ENCODE measurements at places on chromosomes 6 and 20.
A peak's percentile ranks its signal among the peaks of the same experiment; 100 is the strongest.

DNA sequence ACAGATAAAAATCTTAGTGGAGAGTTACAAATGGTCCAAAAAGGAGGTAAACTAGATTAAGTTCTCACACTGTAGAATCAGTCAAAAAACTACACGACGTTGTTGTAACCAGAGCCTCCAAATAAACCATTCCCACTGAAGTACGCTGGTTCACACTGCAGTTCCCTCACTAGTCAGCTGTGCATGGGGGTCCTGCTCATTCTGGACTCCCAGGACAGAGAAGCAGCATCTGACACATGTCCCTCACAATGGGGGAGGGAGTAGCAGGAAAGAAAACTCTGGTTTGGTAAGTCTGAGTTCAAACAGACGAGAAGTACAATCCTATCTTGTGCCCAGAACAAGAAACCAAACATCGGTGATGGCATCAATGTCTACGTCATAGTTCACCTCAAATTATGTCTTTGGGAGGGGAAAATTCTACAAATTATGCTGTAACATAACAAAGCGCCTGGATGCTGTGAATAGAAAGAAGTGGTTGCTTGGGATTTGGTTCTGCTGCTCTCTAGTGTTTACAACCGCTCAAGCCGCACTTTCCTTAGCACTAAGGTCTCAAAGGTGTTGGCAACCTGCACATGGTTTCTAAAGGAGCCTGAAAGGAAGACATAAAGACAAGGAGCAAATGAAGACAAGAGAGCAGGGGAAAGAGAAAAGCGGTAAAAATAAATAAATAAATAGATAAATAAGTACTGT, 208.0 kb downstream of the GMDS start:
- H3K4me3 ChIP-seq: no peak overlapping the region
- no peaks in the 10 kb centered on the region for H3K36me3 ChIP-seq
- H3K4me1 ChIP-seq: no peaks in the 10 kb centered on the region
- no peaks in the 10 kb centered on the region for H3K27me3 ChIP-seq
- H3K27ac ChIP-seq: no peak overlapping the region

DNA sequence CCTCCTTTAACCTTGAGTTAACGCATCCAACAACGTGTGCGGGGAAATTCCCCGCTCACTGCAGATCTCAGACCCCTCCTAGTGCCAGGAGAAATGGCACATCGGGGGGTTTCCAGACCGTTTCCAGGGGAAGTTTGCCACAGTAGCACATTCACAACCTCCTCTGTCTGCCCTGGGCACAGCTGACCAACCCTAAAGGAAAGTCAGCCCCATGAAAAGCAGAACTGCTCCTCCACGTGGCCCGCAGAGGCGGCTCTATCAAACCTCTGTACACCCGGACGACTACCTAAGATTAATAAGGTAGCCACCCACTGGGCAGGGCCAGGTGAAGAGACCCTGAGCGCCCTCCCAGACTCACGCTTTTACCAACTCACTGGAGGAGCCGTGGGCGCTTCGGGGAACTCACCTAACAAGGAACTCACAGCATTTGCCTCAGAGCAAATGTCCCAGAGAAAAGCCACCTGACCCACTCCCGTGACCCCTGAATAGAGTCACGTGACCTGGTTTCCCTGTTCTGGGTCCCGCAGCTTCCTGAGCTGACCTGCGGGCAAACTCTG, 93.1 kb downstream of the PRND start:
- no peaks in the 10 kb centered on the region for H3K27me3 ChIP-seq
- peaks cover 5% of the 10 kb centered on the region for H3K4me1 ChIP-seq
- no peaks in the 10 kb centered on the region for H3K36me3 ChIP-seq
- H3K27ac ChIP-seq: no peak overlapping the region
- no peak for DNase-seq
- no peak overlapping the region for H3K4me3 ChIP-seq

- H3K27ac ChIP-seq: no peak overlapping the region
- no peaks in the 10 kb centered on the region for H3K36me3 ChIP-seq
- DNase-seq: no peak
These were observed 234.5 kb downstream of the TFAP2A start for GRCh38 chr6:10180138-10181074.

DNA sequence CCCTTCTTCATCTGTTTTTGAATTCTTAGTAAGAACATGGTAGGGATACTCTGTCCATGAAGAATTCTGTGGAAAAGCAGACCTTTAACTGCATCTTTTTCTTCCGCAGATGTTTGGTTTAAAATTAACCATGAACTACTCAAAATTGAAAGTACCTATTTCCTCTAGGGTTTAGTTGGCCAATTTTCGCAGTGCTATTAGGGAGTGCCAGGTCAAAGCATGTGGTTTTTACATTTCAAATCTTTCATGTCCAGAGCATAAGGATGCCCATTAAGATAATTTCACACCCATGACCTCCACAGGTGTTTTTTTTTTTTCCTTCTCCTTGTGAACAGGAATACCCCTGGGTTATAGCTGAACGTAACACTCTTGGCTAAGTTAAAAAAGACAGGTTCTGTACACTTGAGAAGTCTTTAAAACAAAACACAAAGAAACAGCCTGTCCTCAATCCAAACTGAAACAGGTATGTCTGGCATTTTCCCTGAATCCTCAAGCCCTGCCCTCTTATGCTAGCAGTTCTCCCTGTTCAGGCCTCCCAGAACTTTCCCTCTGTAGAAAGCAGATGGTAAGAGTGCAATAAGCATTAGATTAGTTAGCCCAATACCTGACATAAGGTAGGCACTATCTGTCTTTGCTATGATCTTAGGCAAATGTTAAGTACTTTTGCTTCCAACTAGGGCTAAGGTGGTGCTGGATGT, 67.1 kb downstream of the ELOVL5 start:
- no peaks in the 10 kb centered on the region for H3K27me3 ChIP-seq
- peaks cover 9% of the 10 kb centered on the region for H3K36me3 ChIP-seq
- H3K27ac ChIP-seq: no peak overlapping the region

DNA sequence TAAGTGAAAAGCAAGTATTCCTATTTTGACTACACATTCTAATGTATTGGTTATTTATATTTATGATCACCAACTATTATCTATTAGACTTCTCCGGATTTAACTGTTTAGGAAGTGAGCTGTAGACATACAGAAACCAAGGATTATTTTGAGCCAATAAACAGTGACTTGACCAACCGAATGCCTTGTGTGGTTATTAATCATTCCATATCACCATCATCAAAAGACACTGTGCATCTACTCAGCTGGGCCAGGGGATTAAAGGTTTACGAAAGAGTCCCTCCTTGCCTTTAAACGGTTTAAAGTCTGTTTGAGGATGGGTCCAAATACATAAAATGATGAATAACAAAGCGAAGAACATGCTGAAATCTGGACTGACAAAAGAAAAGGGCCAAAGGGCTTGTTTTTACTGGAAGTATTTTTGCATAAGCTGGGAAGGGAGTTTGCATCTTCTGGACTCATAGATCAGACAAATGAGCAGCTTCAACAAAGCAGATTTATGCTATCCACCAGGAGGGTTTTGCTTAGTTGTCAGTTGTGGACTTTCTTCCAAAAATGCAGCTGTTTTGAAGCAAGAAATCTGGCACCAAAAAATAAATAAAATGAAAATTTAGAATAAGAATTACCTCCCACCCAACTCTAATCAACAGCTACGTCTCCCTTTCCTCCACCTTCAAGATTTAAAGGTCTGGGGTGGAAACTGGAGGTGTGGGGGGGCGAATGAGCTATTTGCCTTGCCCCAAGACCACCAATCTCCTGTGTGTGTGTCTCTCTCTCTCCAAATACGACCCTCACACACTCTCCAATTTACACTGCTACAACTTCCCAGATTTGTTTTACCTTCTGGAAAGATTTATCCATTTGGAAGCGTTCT, 33.6 kb upstream of the ID4 start:
- no peak overlapping the region for H3K27ac ChIP-seq
- no peaks in the 10 kb centered on the region for H3K36me3 ChIP-seq
- peak overlapping the region; percentile 76 for H3K4me3 ChIP-seq
- peaks cover 59% of the 10 kb centered on the region for H3K27me3 ChIP-seq
- H3K4me1 ChIP-seq: no peaks in the 10 kb centered on the region
- DNase-seq: no peak

GRCh38 chr20:12047838-12048432, 130.2 kb downstream of the BTBD3 start:
- no peaks in the 10 kb centered on the region for H3K27me3 ChIP-seq
- H3K27ac ChIP-seq: no peak overlapping the region
- peak; percentile 9 for DNase-seq
- no peaks in the 10 kb centered on the region for H3K36me3 ChIP-seq

GRCh38 chr6:22622351-22622750, 53.0 kb downstream of the HDGFL1 start:
- H3K27ac ChIP-seq: no peak overlapping the region
- H3K36me3 ChIP-seq: no peaks in the 10 kb centered on the region
- H3K4me1 ChIP-seq: no peaks in the 10 kb centered on the region
- H3K27me3 ChIP-seq: no peaks in the 10 kb centered on the region
- H3K4me3 ChIP-seq: no peak overlapping the region
- no peak for DNase-seq

GRCh38 chr20:3174442-3175261, 1.3 kb upstream of the LZTS3 start:
- H3K27ac ChIP-seq: peak overlapping the region; percentile 86
- H3K36me3 ChIP-seq: no peaks in the 10 kb centered on the region
- peak; percentile 22 for DNase-seq
- H3K4me3 ChIP-seq: peak overlapping the region; percentile 93
- peaks cover 14% of the 10 kb centered on the region for H3K4me1 ChIP-seq

DNA sequence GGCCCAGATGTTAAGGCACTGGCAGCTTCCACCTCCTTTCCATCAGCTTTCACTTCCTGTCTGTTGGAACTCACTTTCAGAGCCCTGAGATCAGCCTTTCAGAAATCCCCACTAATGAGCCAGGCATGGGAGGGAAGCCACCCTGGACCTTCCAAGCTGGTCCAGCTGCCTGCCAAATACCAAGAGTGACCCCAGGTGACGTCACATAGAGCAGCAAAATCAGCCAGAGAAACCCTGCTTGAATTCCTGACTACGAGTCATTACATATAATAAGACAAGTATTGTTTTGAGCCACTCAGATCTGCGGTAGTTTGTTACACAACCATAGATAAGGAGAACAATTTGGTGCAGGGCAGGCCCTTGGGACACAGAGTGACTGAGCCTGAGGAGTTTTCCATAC, 556.0 kb upstream of the JAG1 start:
- H3K27me3 ChIP-seq: no peaks in the 10 kb centered on the region
- no peak overlapping the region for H3K4me3 ChIP-seq
- peaks cover 11% of the 10 kb centered on the region for H3K4me1 ChIP-seq
- H3K36me3 ChIP-seq: no peaks in the 10 kb centered on the region

DNA sequence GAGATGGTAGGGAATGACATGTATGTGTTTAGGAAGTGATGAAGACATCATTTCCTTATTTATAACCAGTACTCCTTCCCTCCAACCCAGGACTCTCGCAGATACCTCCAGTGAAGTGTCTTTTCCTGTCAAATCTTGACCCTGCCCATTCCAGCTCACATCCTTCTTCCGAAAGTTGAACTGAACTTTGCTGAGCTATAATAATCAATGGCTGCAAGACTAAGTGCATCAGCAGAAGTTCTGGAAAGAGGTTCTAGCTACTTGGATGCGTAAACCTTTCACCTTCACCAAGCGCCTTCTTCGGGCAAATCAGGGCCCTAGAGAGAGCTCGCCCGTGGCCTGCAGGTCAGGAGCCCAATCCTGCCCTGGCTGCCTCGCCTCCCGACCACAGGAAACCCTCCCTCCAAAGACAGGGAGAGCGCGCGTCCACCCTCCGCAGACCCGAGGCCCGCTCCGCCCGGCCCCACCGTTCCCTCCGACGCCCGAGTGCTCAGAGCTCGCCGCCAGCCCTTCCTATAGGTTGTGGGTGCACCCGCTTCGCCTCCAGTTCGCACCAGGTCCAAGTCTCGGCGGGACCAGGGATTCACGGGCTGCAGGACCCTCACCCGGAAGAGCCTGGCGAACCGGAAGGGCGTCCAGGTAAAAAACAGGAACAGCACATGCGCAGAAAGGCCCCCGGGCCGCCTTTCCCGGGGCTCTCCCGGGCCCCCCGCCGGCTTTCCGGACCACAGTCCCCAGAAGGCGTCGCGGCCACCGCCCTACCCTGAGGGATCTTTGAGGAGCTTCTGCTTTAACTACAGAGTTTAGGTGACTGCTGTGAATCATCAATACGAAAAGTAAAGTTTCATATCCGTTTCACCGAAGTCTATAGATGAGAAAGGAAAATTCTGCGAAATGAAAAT, at the start of gene ZNF334:
Gene ZNF334, minus strand, starts transcription at position 617 of the 902 bp plus-strand sequence. CDS start 1,457 bp downstream, outside the sequence.
- no peak within 1 kb of the TSS for H3K4me3 ChIP-seq
- no peaks in the 10 kb centered on the region for H3K36me3 ChIP-seq
- H3K27me3 ChIP-seq: peaks cover 54% of the 10 kb centered on the region
- H3K4me1 ChIP-seq: no peaks in the 10 kb centered on the region
- H3K27ac ChIP-seq: no peak within 1 kb of the TSS

GRCh38 chr6:153150752-153151440, 19.8 kb upstream of the RGS17 start:
- no peaks in the 10 kb centered on the region for H3K4me1 ChIP-seq
- H3K36me3 ChIP-seq: no peaks in the 10 kb centered on the region
- H3K4me3 ChIP-seq: no peak overlapping the region

GRCh38 chr6:52330470-52330869, 31.5 kb upstream of the PAQR8 start:
- H3K27ac ChIP-seq: no peak overlapping the region
- no peak overlapping the region for H3K4me3 ChIP-seq
- DNase-seq: no peak
- peaks cover 16% of the 10 kb centered on the region for H3K4me1 ChIP-seq
- no peaks in the 10 kb centered on the region for H3K27me3 ChIP-seq
- H3K36me3 ChIP-seq: no peaks in the 10 kb centered on the region

GRCh38 chr20:3730803-3731672, 1.4 kb upstream of the HSPA12B start:
- peaks cover 5% of the 10 kb centered on the region for H3K36me3 ChIP-seq
- H3K27me3 ChIP-seq: peaks cover 15% of the 10 kb centered on the region
- H3K27ac ChIP-seq: no peak overlapping the region
- DNase-seq: no peak
- H3K4me3 ChIP-seq: no peak overlapping the region
- H3K4me1 ChIP-seq: peaks cover 31% of the 10 kb centered on the region

DNA sequence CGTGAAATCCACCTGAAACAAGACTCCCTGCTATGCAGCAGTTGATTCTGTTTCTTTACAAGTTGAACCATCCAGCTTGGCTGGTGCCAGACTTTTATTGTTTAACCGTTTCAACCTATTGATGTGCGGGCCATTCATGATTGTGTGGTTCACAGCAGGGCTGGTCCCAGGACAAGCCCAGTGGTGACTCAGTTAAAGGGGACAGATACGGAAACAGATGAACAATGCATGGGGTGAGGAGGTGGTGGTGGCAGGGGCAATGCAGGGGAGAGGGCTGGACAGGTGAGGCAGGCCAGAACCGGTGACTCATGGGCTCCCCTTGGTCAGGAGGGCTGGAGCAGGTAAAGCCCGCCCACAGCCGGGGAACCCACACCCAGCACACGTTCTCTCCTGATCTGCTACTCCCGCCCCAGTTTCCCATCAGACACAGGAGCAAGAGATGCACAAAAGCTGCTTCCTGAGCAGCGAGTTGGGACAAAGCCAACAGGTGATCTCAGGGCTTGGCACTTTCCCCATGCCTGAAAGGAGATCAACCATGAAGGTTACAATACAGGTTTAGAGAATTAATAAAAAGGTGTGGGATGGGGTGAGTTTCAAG, 232.2 kb downstream of the LY86 start:
- no peak overlapping the region for H3K27ac ChIP-seq
- no peak overlapping the region for H3K4me3 ChIP-seq
- no peaks in the 10 kb centered on the region for H3K27me3 ChIP-seq

All from MCF 10A (cell line).